Neural crest cell (in vitro differentiated cells): ENCODE measurements at places on chromosomes 5 and 9. TPM values are rescaled to one million over a fixed set of nuclear protein-coding genes. Genes with fewer than 3 reads are reported as not detected.

GRCh38 chr5:107764282-107764681 lies 93.5 kb upstream of the EFNA5 start:
- no peaks in the 10 kb centered on the region for H3K36me3 ChIP-seq
- no peaks in the 10 kb centered on the region for H3K27me3 ChIP-seq

DNA sequence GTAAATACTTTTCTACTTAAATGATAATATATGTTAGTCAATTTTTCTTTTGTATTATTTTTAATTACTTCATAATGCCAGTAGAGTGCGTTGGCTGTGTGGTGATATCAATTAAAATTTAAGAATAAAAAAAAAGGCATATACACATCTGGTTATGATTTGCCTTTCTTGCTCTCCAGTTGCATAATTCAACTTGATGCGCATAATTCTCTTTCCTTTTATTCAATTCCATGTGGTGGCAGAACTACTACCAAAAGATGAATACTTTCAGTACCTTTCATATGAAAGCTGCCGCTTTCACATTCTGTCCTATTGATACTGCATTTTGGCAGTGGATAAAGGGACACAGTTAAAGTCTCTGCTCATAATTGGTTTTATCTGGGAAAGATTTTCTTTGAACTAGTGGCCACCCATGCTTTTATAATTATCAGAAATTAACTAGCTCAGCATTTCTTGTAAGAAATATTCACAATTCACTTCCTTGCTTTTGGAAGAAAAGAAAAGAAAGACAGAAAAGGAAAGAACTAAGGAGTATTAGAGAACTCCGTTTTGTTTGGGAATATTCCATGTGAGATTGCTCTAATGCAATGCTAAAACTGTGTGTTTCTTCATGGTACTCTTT lies 12.3 kb upstream of the ADGRV1 start:
- H3K36me3 ChIP-seq: no peaks in the 10 kb centered on the region
- H3K4me3 ChIP-seq: no peak overlapping the region
- no peak for DNase-seq
- H3K27me3 ChIP-seq: peaks cover 38% of the 10 kb centered on the region
- peaks cover 22% of the 10 kb centered on the region for H3K4me1 ChIP-seq

DNA sequence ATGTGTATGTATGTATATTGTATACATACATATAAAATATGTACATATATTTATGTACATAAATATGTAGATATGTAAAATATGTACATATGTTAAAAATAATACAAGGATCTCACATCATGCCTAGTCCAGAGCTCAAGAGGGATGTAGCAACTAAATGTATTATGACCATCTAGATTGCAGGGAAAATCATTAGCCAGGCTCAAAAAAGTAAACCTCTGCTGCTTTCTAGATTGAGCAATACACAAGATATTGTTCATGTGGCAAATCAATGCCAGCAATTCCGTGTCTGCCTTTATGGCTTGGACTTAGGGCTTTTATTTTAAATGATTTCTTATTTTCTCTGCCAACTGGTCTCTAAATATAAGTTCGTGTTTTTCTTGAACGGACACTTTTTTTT lies 65.2 kb downstream of the RAI14 start:
- DNase-seq: no peak
- H3K27ac ChIP-seq: no peak overlapping the region
- H3K27me3 ChIP-seq: no peaks in the 10 kb centered on the region
- no peak overlapping the region for H3K4me3 ChIP-seq
- H3K36me3 ChIP-seq: peaks cover 10% of the 10 kb centered on the region

DNA sequence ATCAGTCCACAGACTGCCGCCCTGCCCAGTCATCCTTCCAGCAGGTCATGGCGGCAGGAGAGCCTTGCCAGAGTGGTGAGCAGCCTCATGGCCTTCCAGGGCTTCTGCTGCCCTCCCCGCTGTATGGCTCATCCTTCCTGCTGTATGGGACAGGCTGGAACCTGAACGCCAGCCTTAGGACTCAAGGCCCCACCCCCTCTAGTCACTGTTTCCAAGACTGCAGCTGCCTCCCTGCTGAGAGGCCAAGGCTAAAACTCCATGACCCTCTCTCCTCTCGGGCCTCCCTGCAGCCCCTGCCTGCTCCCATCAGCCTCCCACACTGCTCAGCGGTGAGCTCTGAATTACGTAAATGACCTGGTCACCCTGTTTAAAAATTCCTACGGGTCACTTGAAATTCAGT lies 227.5 kb downstream of the AGTPBP1 start:
- no peaks in the 10 kb centered on the region for H3K36me3 ChIP-seq
- no peak overlapping the region for H3K4me3 ChIP-seq
- peaks cover 3% of the 10 kb centered on the region for H3K27me3 ChIP-seq
- no peak overlapping the region for H3K27ac ChIP-seq

Gene PFN3
- total RNA-seq: not detected in 2 replicates

GRCh38 chr5:68499987-68500386 lies 284.4 kb downstream of the PIK3R1 start:
- H3K4me3 ChIP-seq: peak overlapping the region; percentile 35
- no peak for DNase-seq
- H3K27ac ChIP-seq: peak overlapping the region; percentile 92
- H3K4me1 ChIP-seq: peaks cover 45% of the 10 kb centered on the region
- peaks cover 34% of the 10 kb centered on the region for H3K36me3 ChIP-seq
- H3K27me3 ChIP-seq: no peaks in the 10 kb centered on the region

- H3K4me3 ChIP-seq: no peak overlapping the region
- no peaks in the 10 kb centered on the region for H3K4me1 ChIP-seq
- H3K27me3 ChIP-seq: peaks cover 50% of the 10 kb centered on the region
These were observed 162.3 kb downstream of the DRD1 start for GRCh38 chr5:175281714-175282113.

GRCh38 chr9:98563212-98563907 lies 145.4 kb downstream of the GABBR2 start:
- H3K4me3 ChIP-seq: no peak overlapping the region
- no peak for DNase-seq
- peaks cover 3% of the 10 kb centered on the region for H3K4me1 ChIP-seq
- no peaks in the 10 kb centered on the region for H3K36me3 ChIP-seq

DNA sequence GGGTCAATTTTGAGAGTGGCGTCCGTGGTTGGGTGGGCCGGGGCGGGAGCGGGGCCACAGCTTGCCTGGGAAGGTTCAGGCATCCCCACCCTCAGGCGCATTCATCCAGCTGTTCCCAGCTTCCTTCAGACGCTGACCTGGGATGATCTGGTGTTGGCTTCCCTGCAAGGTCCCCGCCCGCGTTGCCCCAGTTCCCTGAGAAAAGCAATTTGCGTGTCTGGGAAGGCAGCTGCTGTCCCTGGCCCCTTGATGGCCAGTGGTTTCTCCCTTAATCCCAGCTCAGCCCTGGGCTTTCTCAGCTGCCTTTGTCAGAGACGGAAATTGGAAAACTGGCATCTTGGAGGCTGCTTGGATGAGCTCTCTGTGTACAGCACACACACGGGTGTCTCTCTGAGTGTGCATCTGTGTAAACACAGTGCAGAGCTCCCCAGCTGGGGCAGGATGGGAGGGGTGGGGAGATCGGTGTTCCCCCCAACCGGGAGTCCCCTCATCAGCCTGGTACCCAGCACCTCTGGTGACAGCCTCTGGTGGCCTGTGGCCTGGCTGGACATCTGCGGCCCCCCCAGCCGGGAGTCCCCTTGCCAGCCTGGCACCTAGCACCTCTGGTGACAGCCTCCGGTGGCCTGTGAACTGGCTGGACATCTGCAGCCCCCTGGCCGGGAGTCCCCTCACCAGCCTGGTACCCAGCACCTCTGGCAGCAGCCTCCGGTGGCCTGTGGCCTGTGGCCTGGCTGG lies 94.0 kb downstream of the COL5A1 start:
- no peak overlapping the region for H3K4me3 ChIP-seq
- no peak for DNase-seq
- peaks cover 2% of the 10 kb centered on the region for H3K27me3 ChIP-seq
- no peaks in the 10 kb centered on the region for H3K36me3 ChIP-seq

- H3K27me3 ChIP-seq: peaks cover 76% of the 10 kb centered on the region
- H3K4me3 ChIP-seq: peak overlapping the region; percentile 84
- peaks cover 9% of the 10 kb centered on the region for H3K4me1 ChIP-seq
- H3K27ac ChIP-seq: no peak overlapping the region
- no peak for DNase-seq
- H3K36me3 ChIP-seq: no peaks in the 10 kb centered on the region
These were observed 1.1 kb downstream of the EPB41L4B start for GRCh38 chr9:109319626-109320241.

GRCh38 chr9:14627513-14627912 lies 65.7 kb downstream of the ZDHHC21 start:
- H3K36me3 ChIP-seq: peaks cover 21% of the 10 kb centered on the region
- no peak for DNase-seq
- peaks cover 18% of the 10 kb centered on the region for H3K4me1 ChIP-seq
- H3K27me3 ChIP-seq: no peaks in the 10 kb centered on the region
- no peak overlapping the region for H3K4me3 ChIP-seq
- no peak overlapping the region for H3K27ac ChIP-seq

Gene ADGRD2
- 0.44 TPM in 1 of 2 replicates, not detected in the other for total RNA-seq

Gene MZB1
- total RNA-seq: 0.25 and 0.30 TPM in 2 replicates

Gene NXNL2
- not detected in 2 replicates for total RNA-seq

DNA sequence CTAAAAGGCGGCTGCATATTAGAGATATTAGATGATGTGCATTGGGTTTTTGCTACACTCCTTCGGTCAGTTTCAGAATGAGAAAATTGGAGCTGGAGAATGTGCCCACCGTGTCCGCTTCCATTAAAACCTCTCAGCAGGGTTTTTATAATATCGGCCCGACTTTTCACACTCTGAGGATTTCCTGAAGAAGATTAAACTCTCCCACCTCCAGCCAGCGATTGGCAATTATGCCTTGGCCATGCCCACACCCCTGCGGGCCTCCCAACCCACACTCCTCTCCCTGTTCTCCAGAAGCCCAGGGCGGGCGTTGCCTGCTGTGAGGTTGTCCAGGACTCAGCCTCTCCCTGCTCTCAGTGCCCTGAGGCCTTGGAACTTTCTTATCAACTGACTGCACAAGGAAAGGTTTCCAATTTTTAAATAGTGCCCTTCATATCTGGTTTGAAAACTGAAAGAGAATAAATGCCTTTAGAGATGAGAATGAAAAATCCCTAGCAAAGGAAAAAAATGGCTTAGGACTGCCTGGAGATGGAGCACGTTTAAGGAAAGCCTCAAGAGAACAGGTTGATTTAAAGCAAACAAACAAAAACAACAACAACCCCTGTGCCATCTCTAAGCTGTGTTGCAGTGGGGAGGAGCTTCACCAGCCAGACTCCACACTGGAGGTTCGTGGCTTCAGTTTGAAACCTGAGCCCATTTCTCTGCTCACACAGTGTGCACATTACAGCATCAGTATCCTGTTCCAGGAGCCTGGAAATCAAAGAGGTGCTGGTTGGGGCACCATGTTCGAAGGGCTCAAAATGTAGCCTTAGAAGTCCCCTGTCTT lies 292.9 kb downstream of the NSG2 start:
- no peak overlapping the region for H3K27ac ChIP-seq
- DNase-seq: no peak
- no peaks in the 10 kb centered on the region for H3K36me3 ChIP-seq
- peaks cover 30% of the 10 kb centered on the region for H3K27me3 ChIP-seq
- H3K4me3 ChIP-seq: no peak overlapping the region

- peaks cover 79% of the 10 kb centered on the region for H3K27me3 ChIP-seq
- H3K4me3 ChIP-seq: no peak overlapping the region
- H3K36me3 ChIP-seq: no peaks in the 10 kb centered on the region
- no peak overlapping the region for H3K27ac ChIP-seq
These were observed 16.0 kb upstream of the HAND1 start for GRCh38 chr5:154494036-154494435.

Gene SLC45A2
- 0.36 and 1.3 TPM in 2 replicates for total RNA-seq

Gene MSX2
- total RNA-seq: 0.89 and 1.1 TPM in 2 replicates

DNA sequence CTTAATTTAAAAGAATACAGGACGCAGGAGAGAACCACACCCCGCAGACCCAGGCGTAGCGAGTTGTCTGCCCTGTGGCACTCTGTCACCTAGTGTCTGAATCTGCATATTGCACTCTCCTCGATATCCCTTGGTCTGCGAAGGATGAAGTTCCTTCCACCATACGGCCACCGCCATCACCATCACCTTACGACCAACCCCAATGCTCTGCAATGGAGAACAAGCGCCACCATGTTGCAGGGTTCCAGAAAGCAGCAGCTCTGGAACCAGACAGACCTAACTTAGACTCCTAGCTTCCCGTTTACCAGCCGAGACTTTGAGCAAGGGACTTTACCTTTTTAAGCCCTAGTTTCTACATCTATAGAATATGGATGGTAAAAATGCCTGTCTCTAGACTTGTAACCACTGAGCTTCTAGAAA lies 77.4 kb upstream of the DMRT1 start:
- H3K27me3 ChIP-seq: no peaks in the 10 kb centered on the region
- no peak overlapping the region for H3K4me3 ChIP-seq
- DNase-seq: peak; percentile 44
- no peaks in the 10 kb centered on the region for H3K36me3 ChIP-seq

Gene GLDC
- 37.4 and 37.8 TPM in 2 replicates for total RNA-seq

Gene SV2C
- total RNA-seq: 0.33 and 0.66 TPM in 2 replicates

GRCh38 chr5:122705851-122706250 lies 69.0 kb upstream of the SNX2 start:
- DNase-seq: no peak
- no peaks in the 10 kb centered on the region for H3K27me3 ChIP-seq
- H3K4me3 ChIP-seq: no peak overlapping the region
- H3K4me1 ChIP-seq: no peaks in the 10 kb centered on the region
- H3K27ac ChIP-seq: no peak overlapping the region

DNA sequence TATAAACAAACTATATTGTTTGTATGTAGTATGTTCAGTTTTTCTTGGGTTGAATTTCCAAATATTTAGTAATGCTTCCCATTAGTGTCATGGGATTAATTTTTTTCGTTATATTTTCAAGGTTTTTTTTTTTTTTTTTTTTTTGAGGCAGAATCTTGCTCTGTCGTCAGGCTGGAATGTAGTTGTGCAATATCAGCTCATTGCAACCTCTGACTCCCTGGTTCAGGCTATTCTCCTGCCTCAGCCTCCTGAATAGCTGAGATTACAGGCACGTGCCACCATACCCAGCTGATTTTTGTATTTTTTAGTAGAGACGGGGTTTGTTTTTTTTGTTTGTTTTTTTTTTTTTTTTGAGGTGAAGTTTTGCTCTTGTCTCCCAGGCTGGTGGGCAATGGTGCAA lies 10.6 kb downstream of the DDX46 start:
- no peak overlapping the region for H3K4me3 ChIP-seq
- peaks cover 10% of the 10 kb centered on the region for H3K36me3 ChIP-seq
- H3K4me1 ChIP-seq: no peaks in the 10 kb centered on the region
- H3K27ac ChIP-seq: no peak overlapping the region
- DNase-seq: no peak

- no peak overlapping the region for H3K27ac ChIP-seq
- H3K4me3 ChIP-seq: no peak overlapping the region
- no peak for DNase-seq
- H3K4me1 ChIP-seq: no peaks in the 10 kb centered on the region
- peaks cover 2% of the 10 kb centered on the region for H3K27me3 ChIP-seq
These were observed 25.7 kb downstream of the SLC1A1 start for GRCh38 chr9:4515958-4516375.

Gene FIBCD1
- 0.23 and 0.45 TPM in 2 replicates for total RNA-seq
